Mucosa of descending colon (tissue), 3 donors: ENCODE measurements at places on chromosomes 1 and 21. TPM values are rescaled to one million over a fixed set of nuclear protein-coding genes. Genes with fewer than 3 reads are reported as not detected.

Gene ERICH3
- total RNA-seq: 0.06 TPM

GRCh38 chr21:30072496-30072895, 94.1 kb downstream of the CLDN17 start:
- DNase-seq: no peak

- DNase-seq: no peak
Observed at GRCh38 chr1:76147917-76148316, 73.4 kb downstream of the ST6GALNAC3 start.

GRCh38 chr21:38858812-38859205, 53.1 kb downstream of the ETS2 start:
- no peak for DNase-seq

- DNase-seq: no peak
Observed at GRCh38 chr1:6745073-6745472, 40.2 kb upstream of the CAMTA1 start.

DNA sequence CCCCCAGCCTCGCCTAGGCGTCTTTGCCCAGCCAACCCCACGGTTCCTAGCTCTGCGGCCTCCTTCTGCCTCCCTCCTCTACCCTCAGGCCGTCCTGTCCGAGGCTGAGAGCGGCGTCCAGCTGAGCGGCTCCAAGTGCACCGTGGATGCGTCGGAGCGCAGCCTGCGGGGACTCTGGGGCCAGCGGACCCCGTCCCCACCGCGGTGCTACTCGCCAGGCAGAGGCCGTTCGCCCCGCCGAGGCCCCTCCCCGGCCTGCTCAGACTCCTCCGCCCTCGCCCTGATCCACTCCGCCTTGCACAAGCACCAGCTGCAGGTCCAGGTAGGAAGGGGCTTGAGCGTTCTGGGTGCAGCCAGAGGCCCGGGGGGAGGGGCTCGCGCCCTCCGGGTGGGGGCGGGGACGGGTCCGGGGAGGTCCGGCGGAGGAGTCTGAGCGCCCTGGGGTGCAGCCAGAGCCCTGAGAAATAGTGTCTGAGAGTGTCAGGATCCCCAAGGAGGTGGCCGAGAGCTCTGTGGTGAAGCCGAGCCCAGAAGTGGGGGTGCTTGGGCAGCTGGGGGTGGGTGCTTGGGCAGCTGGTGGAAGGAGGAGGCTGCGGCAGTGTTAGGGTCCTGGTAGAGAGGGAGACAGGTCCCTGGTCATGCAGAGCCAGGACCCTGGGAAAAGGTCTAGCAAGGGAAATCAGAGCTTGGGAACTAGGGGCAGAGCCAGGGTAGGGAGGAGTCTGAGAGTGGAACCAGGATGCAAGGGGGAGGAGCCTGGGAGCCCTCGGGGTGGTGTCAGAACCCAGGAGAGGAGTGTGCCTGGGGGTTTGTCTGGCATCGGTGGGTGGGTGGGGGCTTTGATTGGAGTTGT, 3.2 kb upstream of the NBPF3 start:
- peak; percentile 40 for DNase-seq

GRCh38 chr1:46406881-46407608, 12.9 kb downstream of the FAAH start:
- DNase-seq: no peak
